ENCODE measurements at places on chromosomes 2 and 18.

- DNase-seq, result no peak
Observed at GRCh38 chr2:27888790-27889189, 1.4 kb downstream of the RBKS start.

GRCh38 chr2:27408601-27409320 is 630 bp downstream of the PPM1G start:
- no peak for DNase-seq

GRCh38 chr18:6741232-6741663 is 11.7 kb downstream of the ARHGAP28 start:
- DNase-seq, result no peak

- DNase-seq, result no peak
Observed at GRCh38 chr18:32846896-32847295, 74.1 kb upstream of the KLHL14 start.

DNA sequence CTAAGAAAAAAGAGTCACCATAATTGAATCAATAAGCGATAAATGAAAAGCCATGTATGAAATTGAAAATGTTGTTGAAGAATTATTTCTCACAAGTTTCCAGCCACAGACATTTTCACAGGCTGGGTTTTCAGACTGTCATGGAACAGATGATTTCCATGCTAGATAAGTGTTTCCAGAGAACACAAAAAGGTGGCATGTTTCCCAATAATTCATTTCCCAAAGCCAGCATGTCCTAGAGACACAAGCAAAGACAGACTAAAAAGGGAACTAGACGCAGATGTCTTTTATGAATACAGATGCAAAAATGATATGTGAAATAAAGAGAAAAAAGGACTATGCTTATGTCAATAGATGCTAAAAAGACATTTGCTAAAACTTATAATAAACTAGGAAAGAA is 255.1 kb downstream of the EIPR1 start:
- no peak for DNase-seq

DNA sequence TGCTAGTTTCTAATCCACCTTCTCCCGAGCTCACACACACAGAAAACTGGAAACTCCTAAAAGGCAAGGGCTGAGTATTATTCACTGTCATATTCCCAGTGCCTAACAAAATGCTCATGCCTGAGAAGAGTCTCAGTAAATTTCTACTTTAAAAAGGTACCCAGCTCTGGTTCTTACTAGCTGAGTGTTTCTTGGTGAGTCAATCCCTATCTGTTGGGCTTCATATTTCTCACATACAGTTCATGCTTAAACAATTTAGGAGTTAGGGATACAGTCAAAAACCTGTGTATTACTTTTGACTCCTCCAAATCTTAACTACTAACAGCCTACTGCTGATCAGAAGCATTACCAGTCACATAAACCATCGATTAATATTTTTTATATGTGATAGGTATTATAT is 204.9 kb downstream of the EN1 start:
- DNase-seq, result no peak

- DNase-seq, result no peak
Observed at GRCh38 chr2:191013682-191013931, 364 bp downstream of the STAT1 start.
